ENCODE measurements at places on chromosomes 2 and 18.

DNA sequence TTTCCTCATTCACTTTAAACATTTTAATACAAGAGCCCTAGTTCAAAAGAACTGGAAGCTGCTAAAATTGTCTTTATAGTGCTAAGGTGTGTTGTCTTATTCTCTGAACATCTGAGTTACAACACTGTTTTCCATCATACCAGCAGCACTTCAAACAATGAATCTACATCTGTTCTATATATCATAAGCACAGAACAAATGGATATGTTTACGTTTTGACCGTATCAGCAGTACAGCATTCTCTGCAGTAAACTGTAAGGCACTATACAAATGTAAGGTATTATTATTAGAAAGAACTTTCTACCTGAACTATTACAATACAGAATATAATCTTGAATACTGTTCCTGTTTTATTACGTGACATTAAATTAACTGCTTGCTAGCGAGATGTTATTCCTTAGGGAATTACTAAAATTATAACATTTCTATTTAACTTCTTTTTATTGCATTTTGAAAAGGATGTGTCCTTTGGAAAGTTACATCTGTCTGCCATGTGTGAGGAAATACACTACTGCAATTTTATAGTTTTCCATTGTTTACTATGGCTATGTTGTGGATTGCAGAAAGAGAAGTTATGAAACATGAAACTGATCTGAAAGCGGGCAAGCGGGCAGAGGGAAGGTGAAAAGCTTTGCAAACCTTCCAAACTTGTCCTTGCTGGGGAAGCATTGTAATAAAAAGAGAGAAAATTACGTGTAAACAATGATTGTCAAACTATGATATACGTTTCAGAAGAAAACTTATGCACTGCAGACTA is 13.7 kb downstream of the NCKAP1 start:
- no peak for DNase-seq

GRCh38 chr2:170930131-170930990 is 1.3 kb downstream of the GORASP2 start:
- DNase-seq, result peak; percentile 28

GRCh38 chr2:217489145-217489960 is 513.4 kb downstream of the TNS1 start:
- DNase-seq, result no peak

GRCh38 chr2:177332026-177332991 is 60.3 kb upstream of the AGPS start:
- DNase-seq, result no peak

DNA sequence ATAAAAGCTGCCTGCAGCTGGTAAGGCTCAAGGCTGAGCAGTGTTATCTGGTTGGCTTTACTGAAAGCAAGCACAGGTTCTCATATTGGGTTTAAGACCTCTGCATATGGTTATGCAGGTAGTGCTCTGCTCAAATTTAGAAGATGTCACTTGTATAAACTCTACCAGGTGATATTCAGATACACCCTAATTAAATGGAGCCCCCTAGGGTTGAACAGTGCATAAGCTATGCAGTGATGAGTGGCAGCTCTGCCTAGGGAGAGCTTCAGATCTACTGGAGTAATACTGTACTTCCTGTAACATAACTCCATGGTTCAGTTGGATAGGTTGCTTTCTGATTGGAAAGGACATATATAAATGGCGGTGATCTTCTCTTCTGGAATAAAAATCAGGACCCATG is 222.7 kb downstream of the CYRIA start:
- DNase-seq, result no peak

- no peak for DNase-seq
Measured at GRCh38 chr2:240569998-240570530, 1.8 kb downstream of the RNPEPL1 start.

GRCh38 chr2:226845386-226846116 is 9.7 kb downstream of the RHBDD1 start:
- DNase-seq, result no peak

DNA sequence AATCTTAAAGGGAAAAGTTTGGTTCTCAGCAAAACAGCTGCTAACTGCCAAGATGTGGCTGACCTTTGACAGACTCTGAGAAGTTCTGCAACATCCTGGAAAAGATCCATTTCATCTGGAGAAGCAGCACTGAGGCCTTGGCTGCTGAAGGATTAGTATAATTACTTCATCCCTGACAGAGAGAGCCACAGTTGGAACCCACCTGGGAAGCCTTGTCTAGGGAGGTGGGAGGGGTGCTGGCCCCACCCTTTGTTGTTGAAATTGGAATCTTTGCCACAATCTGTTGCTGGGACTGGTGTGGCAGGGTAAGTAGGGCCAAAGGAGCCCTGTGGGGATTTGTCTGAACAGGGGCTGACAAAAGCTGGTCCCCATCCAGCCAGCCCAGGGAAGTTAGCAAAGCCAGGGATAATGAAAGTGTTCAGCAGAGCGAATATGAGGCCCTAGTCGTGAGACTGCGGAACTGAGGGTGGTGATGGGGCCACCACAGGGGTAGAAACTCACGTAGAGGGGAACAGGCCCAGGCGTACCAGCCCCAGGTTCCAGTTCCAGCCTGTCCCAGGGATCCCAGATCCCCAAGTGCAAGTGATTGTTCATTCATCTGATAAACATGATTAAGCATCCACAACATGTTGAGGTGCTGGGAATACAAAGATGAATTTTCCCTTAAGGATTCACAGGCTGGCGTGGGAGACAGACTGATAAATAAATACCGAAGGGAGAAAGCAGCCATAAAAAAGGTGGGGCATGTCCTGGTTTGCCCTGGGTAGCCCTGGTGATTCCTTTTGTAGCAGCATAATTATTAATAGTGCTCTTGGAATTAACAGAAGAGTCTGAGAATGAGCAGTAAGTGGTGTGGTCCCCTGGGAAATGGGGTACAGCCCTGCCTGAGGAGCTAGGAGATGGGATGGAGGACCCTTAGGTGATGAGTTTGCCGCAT is 60.0 kb downstream of the MYO1B start:
- no peak for DNase-seq

DNA sequence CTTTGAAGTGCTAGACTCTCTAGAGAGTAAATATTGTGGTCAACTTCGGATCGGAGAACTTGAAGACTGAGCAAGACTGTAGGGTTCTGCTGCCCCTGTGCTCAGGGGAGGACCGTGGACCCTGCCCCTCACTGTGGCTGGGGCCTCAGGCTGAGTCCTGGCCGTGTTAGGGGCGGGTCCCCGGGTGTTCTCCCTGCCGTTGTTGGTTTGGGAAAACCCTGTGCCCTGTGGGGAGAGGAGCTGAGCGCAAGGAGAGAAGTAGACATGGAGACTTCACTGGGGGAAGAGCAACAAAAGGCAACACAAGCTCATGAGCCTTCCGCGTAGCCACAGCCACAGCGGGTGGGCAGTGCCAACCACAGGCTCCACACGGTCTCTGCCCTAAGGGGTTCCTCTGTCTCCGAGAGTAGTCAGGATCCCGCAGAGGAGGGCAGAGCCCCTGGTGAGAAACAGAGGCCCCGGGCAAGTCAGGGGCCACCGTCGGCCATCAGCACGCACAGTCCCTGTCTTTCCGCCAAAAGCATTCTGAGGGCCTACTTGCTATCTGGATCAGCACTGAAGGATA is 53.1 kb downstream of the NTSR2 start:
- no peak for DNase-seq

DNA sequence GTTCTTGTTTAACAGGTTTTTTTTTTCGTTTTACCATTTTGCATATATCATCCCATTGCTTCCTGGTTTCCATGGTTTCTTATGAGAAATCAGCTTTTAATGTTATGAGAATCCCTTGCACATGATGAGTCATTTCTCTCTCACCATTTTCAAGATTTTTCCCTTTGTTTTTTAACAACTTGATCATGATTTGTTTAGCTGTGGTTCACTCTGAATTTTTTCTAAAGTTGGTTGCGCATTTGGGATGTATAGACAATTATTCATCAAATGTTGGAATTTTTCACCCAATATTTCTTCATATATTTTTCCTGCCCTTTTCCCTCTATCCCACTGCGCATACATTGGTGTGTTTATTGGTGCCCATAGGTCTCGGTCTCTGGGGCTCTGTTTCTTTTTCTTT is 42.4 kb upstream of the BIN1 start:
- DNase-seq, result no peak

DNA sequence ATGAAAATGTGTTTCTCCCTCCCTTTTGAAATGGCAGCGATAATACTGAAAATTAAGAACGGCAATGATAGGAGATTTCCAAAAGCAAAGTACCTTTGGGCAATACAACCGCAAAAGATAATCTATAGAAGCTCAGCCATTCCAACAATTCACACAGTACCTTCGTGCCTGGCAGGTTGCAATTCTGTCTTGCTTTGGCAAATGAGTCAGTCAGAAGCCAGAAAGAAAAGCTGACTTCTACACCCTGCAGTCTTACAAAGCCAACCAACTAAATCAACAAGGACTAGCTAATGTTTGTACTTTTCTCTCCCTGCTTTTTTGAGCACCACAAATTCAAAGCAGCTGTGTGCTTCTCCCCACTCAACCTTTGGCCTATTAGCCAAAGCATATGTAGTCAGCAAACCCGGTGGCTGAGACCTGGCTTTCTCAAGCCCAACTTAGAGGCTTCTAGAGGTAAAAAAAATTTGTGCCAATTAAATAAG is 25.7 kb upstream of the ID2 start:
- DNase-seq, result no peak

DNA sequence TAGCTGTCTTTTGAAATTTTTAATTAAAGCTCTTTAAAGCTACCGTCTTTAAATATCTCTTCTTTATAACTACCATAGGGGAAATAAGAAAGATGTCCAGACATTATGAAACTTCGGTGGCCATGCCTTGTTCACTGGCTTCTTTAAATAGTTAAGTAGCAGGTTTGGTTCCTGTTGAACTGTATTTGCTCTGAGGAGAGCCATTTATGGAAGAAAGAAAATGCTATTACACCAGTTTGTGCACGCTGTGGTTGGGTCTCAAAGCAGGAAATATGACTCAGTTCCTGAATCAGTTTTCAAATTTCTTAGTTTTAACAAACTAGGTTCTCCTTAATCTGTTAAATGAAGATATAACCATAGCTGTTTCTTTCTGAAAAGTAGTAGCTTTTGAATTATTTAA is 12.2 kb downstream of the ARPC2 start:
- DNase-seq, result no peak

DNA sequence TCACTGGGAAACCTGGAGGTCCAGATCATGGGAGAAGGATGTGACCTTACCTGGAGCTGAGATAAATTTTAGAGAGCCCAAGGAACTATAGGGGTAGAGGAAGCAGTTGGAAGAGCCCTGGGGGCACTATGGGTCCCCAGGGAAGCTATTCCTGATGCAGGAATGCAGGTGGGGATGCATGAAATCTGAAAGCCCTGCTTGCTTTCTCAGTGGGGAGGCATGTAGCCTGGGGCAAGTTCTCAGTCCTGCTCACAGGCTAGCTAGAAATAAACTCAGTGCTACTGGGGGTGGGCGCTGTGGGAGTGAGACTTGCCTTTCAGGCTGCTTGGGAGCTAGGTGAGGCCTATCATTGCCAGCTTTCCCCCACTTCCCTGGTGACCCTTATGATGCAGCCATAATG is 499.7 kb downstream of the PTH2R start:
- no peak for DNase-seq

DNA sequence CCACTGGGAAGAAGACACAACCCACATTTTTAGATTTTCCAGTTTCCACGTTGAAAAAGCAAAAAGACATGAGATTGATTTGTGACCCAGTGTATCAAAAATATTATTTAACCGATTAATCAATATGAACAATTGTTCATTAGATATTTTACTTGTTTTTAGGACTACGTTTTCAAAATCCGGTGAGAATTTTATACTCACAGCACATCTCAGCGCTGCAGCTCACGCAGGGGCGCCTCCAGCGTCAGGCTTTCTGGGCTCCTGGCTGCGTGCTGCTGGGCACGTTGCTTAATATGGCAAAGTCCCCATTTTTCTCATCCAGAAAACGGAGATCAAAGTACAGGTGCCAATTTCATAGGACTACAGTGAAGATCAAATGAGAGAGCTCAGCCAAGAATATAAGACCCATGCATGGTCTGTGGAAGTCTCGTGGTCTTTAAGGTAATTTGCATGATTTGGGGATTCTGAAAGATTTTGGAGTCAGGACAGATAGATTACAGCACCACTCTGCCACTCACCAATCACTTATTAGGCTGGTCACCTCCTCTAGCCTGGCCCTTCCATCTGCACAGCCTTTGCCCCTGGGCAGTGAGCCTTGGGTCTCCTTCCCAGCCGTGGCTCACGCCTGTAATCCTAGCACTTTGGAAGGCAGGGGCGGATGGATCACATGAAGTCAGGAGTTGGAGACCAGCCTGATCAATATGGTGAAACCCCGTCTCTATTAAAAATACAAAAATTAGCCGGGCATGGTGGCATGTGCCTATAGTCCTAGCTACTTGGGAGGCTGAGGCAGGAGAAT is 36.2 kb downstream of the PTPN18 start:
- DNase-seq, result no peak

DNA sequence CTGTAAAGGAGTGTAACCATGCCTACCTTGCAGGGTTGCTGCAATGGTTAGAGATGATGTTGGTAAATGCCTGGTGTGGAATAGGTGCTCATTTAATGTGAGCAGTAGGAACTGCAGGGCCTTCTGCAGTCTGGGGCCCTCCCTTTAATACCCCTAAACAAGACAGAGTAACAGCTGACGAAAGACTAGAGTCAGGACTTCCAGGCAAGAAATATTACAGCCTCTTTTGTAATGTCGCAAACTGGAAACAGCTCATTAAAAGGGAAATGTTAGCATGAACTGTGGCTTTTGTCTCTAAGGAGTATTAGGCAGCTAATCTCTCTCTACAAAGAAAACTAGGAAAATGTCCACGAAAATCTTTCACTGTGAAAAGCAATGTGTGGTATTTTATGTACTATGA is 26.0 kb downstream of the MARCO start:
- DNase-seq, result no peak

DNA sequence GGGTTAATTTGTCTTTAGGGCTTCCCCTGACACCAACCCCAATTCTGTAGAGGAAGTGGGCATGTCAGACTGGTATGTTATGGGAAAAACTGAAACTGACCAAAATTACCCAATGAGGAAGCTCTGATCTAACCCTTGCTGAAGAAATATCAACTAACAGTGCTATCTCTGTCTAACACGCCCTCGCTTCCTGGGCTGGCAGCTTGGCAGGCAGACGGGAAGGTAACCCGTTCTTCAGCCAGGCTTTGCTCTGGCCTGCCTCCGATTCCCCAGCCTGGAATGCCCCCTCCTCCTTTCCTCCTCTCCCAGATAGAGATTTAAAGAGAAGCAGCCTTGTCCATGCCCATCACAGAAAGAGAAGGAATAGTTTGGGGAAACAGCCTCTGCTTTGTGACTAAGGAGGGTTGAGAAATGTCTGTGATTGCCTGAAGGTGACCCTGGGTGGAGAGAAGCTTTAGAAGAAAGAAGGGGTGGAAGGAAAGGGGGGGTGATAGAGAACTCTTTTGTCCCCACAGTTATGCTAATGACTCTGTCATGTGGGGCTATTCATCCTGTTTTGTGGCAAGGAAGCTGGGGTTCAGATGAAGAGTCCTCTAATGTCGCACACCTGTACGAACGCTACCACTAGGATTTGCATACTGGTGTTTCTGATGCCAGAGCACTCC is 15.4 kb downstream of the HK2 start:
- DNase-seq, result no peak

- no peak for DNase-seq
Measured at GRCh38 chr2:116057538-116057937, 1615.1 kb downstream of the DPP10 start.
